Ascending aorta (tissue), 2 donors: ENCODE measurements at places on chromosomes 16 and 17. TPM values are rescaled to one million over a fixed set of nuclear protein-coding genes. Genes with fewer than 3 reads are reported as not detected.
A peak's percentile ranks its signal among the peaks of the same experiment; 100 is the strongest.

DNA sequence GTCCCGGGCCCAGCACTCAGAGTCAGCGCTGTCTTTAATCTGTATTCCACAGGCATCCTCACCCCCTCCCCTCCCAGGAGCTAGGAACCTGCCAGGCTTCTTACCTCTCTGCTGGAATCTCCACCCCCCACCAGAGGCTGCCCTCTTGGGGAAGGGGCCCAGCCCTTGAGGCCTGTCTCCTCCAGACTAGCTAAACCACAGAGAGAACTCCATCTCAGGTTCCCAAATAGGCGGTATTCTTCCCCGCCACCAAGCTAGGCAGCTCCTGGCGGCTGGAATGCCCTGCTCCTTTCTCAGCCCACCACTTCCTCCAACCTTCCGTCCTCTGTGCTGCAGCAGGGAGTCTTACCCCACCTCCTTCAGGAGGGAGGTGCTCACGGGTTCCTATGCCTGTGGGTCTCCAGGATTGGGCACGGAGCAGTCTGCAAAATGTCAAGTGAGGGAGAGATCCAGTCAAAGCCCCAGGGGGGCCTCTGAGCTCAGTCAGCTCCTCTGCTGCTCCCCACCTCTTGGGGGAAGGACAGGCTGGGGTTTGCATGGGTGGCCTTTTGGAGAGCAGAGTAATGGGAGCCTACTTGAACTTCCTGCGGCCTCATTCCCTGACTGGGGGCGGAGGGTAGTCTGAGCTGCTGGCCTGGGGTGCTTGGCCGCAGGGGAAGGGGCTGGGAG is 55.7 kb downstream of the SREBF1 start:
- peak overlapping the region; percentile 82 for H3K27ac ChIP-seq
- DNase-seq: peak; percentile 68
- no peaks in the 10 kb centered on the region for H3K36me3 ChIP-seq
- H3K4me3 ChIP-seq: peak overlapping the region; percentile 60
- peaks cover 22% of the 10 kb centered on the region for H3K4me1 ChIP-seq

DNA sequence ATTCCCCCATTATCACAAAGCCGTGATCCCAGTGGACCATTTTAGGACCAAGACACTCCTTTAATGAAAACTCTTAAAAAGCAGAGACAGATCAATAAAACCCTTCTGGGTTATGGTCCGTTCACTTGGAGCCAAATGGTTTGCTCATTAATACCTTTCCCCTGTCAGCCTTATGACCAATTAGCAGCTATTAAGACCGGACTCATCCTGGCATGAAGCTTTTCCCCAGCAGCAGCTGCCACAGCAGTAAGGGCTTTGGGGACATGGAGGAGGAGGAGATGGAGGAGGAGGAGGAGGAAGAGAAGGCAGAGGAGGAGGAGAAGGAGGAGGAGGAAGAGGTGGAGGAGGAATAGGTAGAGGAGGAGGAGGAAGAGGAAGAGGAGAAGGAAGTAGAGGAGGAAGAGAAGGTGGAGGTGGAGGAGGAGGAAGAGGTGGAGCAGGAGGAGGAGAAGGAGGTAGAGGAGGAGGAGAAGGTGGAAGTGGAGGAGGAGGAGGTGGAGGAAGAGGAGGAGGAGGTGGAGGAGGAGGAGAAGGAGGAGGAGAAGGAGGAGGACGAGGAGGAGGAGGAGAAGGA is 50.1 kb upstream of the IRX3 start:
- H3K4me1 ChIP-seq: no peaks in the 10 kb centered on the region
- H3K36me3 ChIP-seq: no peaks in the 10 kb centered on the region
- no peaks in the 10 kb centered on the region for H3K27me3 ChIP-seq
- no peak overlapping the region for H3K4me3 ChIP-seq
- no peak overlapping the region for H3K27ac ChIP-seq

GRCh38 chr16:82979406-82980111 is 352.8 kb downstream of the CDH13 start:
- no peak overlapping the region for H3K4me3 ChIP-seq
- no peak for DNase-seq
- H3K27me3 ChIP-seq: no peaks in the 10 kb centered on the region

GRCh38 chr17:45828582-45829133 is 16.0 kb upstream of the SPPL2C start:
- no peak for DNase-seq
- no peak overlapping the region for H3K27ac ChIP-seq
- no peaks in the 10 kb centered on the region for H3K36me3 ChIP-seq
- no peak overlapping the region for H3K4me3 ChIP-seq
- H3K4me1 ChIP-seq: no peaks in the 10 kb centered on the region

GRCh38 chr16:29028457-29029167 is 43.8 kb downstream of the LAT start:
- no peak overlapping the region for H3K27ac ChIP-seq
- no peaks in the 10 kb centered on the region for H3K36me3 ChIP-seq
- H3K4me1 ChIP-seq: no peaks in the 10 kb centered on the region
- no peak for DNase-seq
- H3K27me3 ChIP-seq: no peaks in the 10 kb centered on the region

- no peaks in the 10 kb centered on the region for H3K27me3 ChIP-seq
- no peak overlapping the region for H3K4me3 ChIP-seq
- no peaks in the 10 kb centered on the region for H3K4me1 ChIP-seq
Observed at GRCh38 chr16:84446596-84447392, 57.7 kb downstream of the MEAK7 start.

DNA sequence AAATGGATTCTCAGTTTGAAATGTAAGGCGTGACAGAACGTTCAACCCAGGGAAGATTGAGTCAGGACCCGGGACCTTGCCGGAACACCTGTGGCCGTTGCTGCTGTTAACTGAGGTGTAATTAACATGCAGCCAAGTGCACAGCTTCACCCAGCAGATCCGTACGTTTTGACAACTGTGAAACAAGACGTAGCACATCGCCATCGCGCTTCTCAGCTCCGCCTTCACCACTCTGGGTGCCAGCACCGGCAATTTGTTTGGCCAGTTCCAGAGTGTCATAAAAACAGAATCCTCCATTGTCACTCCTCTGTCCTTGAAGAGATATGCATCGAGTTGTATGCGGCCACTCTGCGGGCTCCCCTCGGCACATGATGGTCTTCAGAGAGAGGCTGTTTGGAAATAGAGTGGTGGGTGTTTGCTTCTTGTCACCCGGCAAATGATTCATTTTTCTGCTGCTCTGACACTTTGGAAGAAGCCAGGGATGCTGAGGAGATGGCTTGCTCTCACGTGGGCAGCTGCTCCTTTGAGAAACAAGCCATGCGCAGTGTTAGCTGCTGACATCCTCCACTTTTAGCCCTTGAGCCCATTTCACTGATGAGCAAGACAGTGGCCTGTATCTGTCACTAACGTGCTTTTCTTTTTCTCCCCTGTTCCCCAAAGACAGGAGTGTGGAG is 22.6 kb downstream of the NAA60 start:
- DNase-seq: no peak
- H3K4me1 ChIP-seq: no peaks in the 10 kb centered on the region
- H3K27ac ChIP-seq: no peak overlapping the region
- H3K4me3 ChIP-seq: no peak overlapping the region

DNA sequence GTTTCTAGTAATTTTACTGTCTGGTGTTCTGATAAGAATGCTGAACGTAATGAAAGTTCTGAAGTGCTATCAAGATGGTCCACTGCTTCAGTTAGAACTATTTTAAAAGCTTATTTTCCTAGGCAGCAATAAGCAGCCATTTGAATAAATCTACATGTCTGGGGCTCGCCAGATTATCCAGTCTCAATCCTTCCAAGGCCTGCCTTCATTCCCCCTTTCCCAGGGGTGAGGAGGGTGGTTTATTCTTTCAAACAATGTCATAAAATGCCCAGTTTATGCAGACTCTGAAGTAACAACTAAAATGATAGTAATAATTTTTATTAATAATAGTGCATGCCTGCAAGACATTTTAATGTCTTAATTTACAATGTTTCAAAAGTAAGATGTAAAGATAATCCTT is 2.4 kb downstream of the CDH11 start:
- H3K4me1 ChIP-seq: peaks cover 31% of the 10 kb centered on the region
- DNase-seq: no peak
- no peaks in the 10 kb centered on the region for H3K36me3 ChIP-seq
- peak overlapping the region; percentile 84 for H3K4me3 ChIP-seq
- H3K27me3 ChIP-seq: no peaks in the 10 kb centered on the region
- H3K27ac ChIP-seq: peak overlapping the region; percentile 93

- DNase-seq: no peak
- no peaks in the 10 kb centered on the region for H3K36me3 ChIP-seq
- H3K4me3 ChIP-seq: no peak overlapping the region
- H3K4me1 ChIP-seq: no peaks in the 10 kb centered on the region
Observed at GRCh38 chr16:78552106-78552675, 452.7 kb downstream of the WWOX start.

DNA sequence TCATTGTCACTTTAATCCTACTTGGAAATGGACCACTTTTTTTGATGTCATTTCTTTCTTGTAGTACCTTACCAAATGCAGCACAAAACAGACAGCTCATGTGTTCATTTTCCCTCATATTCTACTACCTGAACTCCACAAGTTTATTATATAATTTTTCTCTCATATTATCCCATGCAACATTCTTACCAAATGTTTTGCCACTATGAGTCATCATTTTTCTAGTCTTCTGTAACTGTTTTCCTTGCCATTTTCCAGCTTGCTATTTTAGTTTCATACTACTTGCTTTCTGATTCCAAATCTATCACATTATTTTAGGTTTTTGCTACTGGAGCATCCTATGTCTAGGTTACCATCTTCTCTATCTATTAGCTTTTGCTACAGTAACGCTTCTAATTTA is 332.7 kb downstream of the ZFHX3 start:
- no peak overlapping the region for H3K27ac ChIP-seq
- DNase-seq: no peak
- no peaks in the 10 kb centered on the region for H3K36me3 ChIP-seq
- H3K4me1 ChIP-seq: peaks cover 5% of the 10 kb centered on the region
- no peaks in the 10 kb centered on the region for H3K27me3 ChIP-seq

DNA sequence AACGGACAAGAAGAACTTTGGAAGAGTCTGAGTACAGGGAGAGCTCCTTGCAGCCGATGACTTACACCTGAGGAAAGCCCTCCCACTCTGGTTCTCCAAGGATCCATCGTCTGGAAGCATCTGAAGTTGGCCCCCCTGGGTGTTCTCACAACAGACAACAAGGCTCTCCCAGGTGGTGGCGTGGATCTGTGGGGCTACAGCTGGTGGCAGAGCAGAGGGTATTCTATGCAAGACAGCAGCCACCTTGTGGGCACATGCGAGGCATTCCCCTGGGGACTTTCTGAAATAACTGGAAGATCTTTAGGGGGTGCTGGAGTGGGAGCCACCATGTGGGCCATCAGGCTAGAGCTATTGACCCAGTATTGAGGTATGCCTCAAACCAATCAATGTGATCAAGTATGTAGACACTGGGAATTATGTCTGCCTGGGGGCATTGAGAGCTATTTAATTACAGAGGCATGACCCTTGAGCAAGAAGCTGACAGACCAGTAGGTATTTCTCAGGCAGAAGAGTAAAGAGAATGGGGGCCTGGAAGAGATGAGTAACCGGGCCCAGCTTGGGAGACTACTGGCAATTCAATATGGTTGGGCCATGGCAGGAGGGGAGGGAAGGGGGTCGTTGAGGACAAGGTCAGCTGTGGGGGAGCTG is 6.9 kb upstream of the KRT19 start:
- no peaks in the 10 kb centered on the region for H3K36me3 ChIP-seq
- H3K4me1 ChIP-seq: no peaks in the 10 kb centered on the region

DNA sequence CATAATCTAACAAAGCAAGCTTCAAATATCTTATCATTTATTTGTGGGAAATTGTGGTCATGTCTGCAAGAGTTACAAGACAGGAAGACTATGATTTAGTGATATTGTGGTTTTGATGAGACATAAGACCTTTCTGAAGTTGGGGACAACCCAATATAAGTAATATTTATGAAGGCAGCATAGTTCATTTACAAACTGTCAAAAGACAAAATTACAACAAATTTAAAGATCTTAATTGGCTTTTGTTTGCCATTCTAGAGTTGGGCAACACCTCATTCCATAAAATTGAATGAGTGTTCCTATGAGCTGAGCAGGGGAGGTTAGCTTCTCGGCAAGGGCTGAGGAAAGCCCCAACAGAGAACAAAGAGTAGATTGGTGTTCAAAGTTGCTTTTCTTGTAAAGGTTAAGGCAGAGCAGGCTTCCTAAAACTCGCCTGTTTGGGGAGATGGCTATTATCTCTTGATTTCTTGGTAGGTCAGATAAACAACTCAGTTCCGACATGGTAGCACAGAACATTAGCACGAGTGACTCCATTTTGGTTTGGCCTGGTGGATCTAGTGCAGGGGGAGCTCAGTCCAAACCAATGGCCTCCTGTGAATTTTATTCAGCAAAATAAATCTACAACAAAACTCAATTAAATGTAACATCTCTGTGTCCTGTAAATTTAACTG is 10.9 kb upstream of the MMD start:
- no peak for DNase-seq
- H3K36me3 ChIP-seq: no peaks in the 10 kb centered on the region
- no peaks in the 10 kb centered on the region for H3K4me1 ChIP-seq
- H3K27me3 ChIP-seq: no peaks in the 10 kb centered on the region
- no peak overlapping the region for H3K27ac ChIP-seq

- no peak overlapping the region for H3K27ac ChIP-seq
- no peak for DNase-seq
- H3K36me3 ChIP-seq: peaks cover 91% of the 10 kb centered on the region
Observed at GRCh38 chr16:70267516-70267915, 15.8 kb upstream of the EXOSC6 start.

- peaks cover 7% of the 10 kb centered on the region for H3K27me3 ChIP-seq
- no peaks in the 10 kb centered on the region for H3K36me3 ChIP-seq
- no peaks in the 10 kb centered on the region for H3K4me1 ChIP-seq
- no peak overlapping the region for H3K4me3 ChIP-seq
- no peak overlapping the region for H3K27ac ChIP-seq
- no peak for DNase-seq
Observed at GRCh38 chr17:79097226-79098055, 22.8 kb downstream of the ENGASE start.

- no peaks in the 10 kb centered on the region for H3K27me3 ChIP-seq
- no peaks in the 10 kb centered on the region for H3K4me1 ChIP-seq
- H3K36me3 ChIP-seq: no peaks in the 10 kb centered on the region
- H3K4me3 ChIP-seq: no peak overlapping the region
- H3K27ac ChIP-seq: no peak overlapping the region
Observed at GRCh38 chr16:70730944-70731343, 45.1 kb upstream of the MTSS2 start.

- H3K27ac ChIP-seq: no peak overlapping the region
- peaks cover 44% of the 10 kb centered on the region for H3K36me3 ChIP-seq
- DNase-seq: no peak
- no peaks in the 10 kb centered on the region for H3K4me1 ChIP-seq
Observed at GRCh38 chr17:80284631-80285030, 24.0 kb downstream of the RNF213 start.

CCL7 gene
- total RNA-seq: not detected

KRTAP9-8 gene
- not detected for total RNA-seq
